ENCODE measurements at places on chromosomes 3 and 15.
A peak's percentile ranks its signal among the peaks of the same experiment; 100 is the strongest.

GRCh38 chr15:100349321-100349695 lies 7.5 kb upstream of the ADAMTS17 start:
- no peak for DNase-seq

DNA sequence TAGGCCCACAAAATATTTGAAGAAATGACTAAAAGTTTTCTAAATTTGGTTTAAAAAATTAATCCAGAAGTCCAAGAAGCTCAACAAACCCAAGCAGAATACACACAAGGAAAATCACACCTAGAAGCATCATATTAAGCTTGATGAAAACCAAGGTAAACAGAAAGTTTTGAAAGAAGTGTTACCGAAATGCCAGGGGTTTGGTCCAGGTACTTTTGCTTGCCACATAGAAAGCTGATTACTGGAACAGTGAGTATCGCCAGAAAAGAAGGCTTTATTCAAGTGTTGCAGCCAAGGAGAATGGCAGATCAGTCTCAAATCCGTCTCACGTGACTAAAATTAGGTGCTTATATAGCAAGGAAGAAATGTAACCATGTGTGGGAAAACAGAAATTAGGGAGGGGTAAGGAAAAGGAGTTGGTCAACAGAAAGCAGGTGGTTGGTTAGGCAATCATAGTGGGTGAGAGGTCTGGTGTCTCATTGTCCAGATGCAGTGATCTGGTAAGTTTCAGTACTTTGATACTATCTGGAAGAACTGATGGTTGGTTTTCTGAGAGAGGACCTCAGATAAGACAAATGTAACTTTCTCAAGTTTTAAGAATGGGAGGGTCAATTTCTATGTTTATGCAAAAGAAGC lies 96.9 kb upstream of the MYRIP start:
- no peak for DNase-seq

DNA sequence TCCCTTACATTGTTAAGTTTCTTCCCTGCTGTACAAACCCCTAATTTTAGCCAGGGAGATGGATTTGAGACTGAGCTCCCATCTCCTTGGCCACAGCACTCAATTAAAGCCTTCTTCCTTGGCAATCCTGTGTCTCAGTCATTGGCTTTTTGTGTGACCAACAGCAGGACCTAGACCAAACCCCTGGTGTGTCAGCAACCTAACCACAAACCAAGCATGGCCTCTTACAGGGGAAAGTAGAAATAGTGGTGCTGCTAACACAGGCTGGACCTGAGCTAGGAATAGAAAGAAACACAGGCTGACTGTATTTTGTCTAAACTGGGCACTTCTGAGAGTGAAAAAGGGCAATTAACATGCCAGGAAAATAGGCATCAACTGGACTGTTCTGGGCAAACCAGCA lies 37.9 kb downstream of the PPCDC start:
- DNase-seq: peak; percentile 73

DNA sequence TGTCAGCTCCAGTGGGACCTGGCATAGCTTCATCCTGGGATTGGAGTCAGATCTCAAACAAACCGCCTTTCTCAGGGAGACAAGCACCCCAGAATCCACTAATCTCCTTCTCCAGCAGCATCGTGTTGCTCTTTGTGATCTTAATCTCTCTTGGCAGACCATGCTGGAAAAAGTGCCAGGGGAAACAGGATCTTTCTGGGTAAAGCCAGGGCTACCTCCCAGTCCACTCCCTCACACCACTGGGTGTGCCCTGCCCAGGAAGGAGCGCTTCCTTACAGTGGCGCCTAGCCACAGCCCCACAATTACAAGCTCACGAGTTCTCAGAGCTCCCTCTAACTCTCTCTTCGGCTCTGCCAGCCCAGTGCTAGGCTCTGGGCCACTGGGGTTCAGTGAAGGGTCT lies 32.2 kb downstream of the RPLP1 start:
- DNase-seq: peak; percentile 28

- DNase-seq: peak; percentile 66
Measured at GRCh38 chr3:49867871-49868321, 1.8 kb downstream of the CAMKV start.

- DNase-seq: no peak
Measured at GRCh38 chr15:90718232-90718631, 1.1 kb downstream of the BLM start.

- no peak for DNase-seq
Measured at GRCh38 chr15:91703274-91703673, 150.2 kb upstream of the SLCO3A1 start.

- DNase-seq: peak; percentile 66
Measured at GRCh38 chr15:85785887-85786780, 8.6 kb downstream of the KLHL25 start.

GRCh38 chr3:141940194-141940776 lies 63.8 kb downstream of the ATP1B3 start:
- DNase-seq: peak; percentile 82

DNA sequence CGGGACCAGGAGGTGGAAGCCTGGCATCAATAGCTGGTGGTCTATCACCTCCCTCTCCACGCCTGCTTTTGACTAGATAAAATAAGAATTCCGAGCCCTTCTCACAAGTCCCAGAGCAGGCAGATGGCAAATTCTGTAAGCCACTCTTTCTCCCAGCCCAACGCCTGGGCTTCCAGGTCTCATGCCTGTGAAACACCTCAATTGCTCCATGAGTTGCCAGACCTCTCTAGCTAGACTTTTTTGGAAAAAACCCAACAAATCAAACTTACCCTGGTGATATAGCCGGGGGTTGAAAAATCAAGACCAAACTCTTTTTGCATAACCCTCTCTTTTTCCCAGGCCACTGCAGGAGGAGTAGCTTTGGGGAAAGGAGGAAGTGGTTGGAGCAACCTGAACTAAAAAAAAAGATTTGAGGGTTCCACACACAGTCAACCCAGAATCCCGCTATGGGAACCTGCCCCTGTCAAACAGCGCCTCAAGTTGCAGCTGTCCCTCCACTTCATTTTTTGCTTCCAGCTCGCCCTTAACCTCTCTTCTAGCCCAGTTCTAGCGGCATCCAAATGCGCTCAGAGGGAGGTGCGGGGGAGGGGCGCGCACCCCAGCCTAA lies 7.0 kb downstream of the BHLHE40 start:
- DNase-seq: peak; percentile 68

- no peak for DNase-seq
Measured at GRCh38 chr3:154123906-154124305, 2.7 kb downstream of the ARHGEF26 start.

DNA sequence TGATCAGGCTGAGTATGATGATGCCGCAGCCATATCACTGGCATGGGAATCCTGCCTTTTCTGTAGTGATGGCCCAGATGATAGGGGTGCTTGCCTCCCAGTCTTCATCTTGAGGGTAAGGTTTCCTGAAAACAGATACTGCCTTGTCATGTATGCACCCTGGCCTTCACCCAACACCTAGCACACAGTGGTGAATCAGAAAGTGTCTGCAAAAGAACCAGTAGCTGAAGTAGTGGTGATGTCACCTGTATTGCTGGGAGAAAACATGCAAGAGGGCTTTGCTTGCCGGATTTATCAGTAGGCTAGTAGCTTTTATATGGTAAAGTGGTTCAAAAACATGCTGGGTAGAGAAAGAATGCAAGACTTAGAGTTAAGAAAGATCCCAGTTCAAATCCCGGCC lies 419.8 kb upstream of the WNT5A start:
- DNase-seq: no peak

- DNase-seq: no peak
Measured at GRCh38 chr3:193983846-193984818, 151.8 kb upstream of the HES1 start.

GRCh38 chr15:25789211-25789610 lies 73.9 kb downstream of the ATP10A start:
- no peak for DNase-seq

- no peak for DNase-seq
Measured at GRCh38 chr3:191644291-191644690, 183.3 kb downstream of the PYDC2 start.

DNA sequence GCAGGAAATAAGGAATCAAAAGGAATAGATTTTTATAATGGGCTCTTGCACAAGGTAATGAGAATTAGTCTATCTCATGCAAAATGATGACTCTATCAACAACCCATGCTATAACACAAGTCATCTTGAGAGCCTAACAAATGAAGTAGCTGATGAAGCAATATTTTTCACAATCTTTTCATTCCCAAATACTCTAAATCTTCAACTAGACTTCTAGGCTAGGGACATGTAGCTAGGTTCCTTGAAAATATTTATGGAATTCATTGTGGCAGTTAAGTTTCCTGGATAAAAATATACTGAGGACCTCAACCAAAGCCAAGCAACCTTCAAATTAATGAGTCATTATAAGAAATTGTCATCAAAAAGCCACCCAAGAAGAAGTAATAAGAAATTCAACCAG lies 55.4 kb downstream of the DCBLD2 start:
- peak; percentile 40 for DNase-seq

DNA sequence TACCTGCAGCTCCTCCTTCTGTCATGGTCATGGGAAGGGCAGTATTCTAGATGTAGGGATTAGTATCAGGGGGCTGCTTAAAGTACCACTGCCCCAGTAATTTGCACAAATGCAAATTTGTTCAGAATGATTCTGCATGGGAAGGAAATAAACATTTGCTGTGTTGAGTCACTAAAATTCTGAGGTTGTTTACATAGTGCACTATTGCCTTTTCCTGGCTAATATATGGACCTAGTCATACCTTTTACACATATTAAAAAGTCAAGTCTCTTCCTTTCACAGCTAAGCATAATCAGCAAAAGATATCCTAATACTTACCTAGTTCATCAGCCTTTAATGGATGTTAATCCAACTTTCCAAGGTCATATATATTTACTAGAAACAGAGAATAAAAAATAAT lies 746.4 kb upstream of the NR2F2 start:
- no peak for DNase-seq

GRCh38 chr15:57600197-57600596 lies 8.5 kb downstream of the MYZAP start:
- DNase-seq: no peak

DNA sequence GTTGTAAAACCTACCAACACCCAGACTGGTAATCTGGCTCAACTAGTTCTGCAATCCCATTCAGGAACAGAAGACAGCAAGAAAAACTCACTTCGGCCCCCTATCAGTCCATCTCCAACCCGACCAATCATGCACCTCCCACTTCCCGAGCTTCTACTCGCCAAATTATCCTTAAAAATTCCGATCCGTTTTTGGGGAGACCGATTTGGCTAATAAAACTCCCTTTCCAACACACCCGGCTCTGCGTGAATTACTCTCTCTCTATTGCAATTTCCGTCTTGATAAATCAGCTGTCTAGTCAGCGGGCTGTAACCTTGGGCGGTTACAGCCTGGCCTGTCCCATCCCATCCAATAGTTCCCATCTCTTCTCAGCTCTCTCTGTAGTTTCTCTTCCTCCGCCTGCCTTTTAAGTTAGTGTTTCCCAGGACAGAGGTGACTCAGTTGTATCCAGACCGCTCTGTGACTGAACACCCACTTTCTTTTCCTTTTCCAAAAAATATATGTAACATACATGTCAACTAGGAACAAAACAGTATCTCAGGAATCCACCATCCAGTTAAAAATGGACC lies 780 bp upstream of the ACAD9 start:
- DNase-seq: peak; percentile 66

GRCh38 chr15:90412356-90413194 lies 24.5 kb downstream of the IQGAP1 start:
- peak; percentile 74 for DNase-seq

- DNase-seq: no peak
Measured at GRCh38 chr3:171068658-171069057, 42.1 kb upstream of the SLC2A2 start.

GRCh38 chr3:185207931-185208746 lies 45.7 kb downstream of the EHHADH start:
- DNase-seq: peak; percentile 47

GRCh38 chr3:153528473-153528872 lies 366.4 kb downstream of the RAP2B start:
- DNase-seq: no peak

- peak; percentile 26 for DNase-seq
Measured at GRCh38 chr15:31338318-31338878, 11.8 kb downstream of the KLF13 start.

DNA sequence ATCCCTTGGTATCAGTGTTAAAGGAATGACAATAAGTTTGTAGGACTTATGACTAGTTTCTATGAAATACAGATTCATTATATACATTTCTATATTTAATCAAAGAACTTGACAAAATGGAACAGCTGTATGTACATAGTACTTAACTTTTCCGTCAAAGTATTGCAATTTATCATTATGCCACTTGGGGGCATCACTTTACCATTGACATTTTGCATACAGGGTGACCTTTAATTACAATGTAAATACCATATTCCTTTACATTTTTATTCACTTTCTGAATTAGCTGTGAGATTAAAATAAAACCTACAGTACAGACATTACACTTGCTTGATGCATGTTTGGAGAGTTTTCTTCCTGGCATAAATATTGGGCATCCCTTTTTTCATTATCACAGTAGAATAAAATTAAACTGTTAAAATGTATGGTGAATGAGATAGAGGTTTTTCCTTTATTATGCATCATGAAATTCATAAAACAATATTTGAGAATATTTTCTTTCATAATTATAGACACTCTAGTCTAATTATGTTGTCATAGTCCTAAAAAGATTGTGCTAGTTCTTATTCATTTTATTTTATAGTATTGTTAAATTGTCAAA lies 6.9 kb downstream of the NEK11 start:
- peak; percentile 61 for DNase-seq

DNA sequence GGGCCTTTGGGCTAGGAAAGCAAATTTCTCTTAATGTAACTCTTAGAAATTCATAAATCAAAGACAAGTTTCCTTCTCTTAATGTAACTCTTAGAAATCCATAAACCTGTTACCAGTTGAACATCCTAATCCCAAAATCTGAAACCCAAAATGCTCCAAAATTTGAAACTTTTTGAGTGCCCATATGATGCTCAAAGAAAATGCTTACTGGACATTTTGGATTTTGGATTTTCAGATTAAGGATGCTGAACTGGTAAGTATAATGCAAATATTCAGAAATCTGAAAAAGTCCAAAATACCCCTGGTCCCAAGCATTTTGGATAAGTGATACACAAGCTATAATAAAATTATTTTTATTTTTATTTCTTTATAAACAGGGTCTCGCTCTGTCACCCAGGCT lies 51.5 kb upstream of the ZBTB38 start:
- no peak for DNase-seq

DNA sequence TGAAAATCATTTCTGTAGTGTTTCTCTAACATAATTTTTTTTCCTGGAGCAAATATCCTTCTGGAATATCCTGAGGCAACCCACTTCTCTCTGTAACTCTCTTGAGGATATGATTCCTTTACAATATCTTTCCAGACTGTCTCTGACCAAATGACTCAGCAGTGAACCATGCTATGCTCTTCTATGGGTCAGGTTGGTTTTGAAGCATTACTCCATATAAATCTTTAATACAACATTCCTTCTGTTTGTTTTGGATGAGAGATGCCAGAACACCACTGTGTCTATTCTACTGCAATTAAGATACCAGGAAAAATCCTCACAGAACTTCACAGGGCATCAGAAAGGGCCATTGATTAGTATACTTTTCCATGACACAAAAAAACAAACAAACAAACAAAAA lies 626.4 kb upstream of the ZNF385D start:
- peak; percentile 35 for DNase-seq

- DNase-seq: no peak
Measured at GRCh38 chr3:195613468-195614069, 29.8 kb upstream of the APOD start.

All from astrocyte of the hippocampus (primary cell).